ENCODE measurements at places on chromosomes 1 and 21.

GRCh38 chr1:85088408-85088784 lies 40.1 kb upstream of the MCOLN3 start:
- no peak for DNase-seq

DNA sequence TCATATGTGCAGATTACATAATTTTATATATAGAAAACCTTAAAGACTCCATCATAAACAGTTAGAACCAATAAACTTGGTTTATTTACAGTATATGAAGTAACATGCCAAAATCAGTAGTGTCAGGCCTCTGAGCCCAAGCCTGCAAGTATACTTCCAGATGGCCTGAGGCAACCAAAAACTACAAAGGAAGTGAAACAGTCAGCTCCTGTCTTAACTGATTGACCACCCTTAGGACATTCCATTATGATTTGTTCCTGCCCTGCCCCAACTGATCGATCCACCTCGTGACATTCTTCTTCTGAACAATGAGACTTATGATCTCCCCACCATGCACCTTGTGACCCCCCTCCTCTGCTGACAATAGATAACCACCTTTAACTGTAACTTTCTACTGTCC lies 630.3 kb downstream of the AMY1C start:
- DNase-seq, result no peak

- peak; percentile 5 for DNase-seq
Observed at GRCh38 chr1:169546087-169546995, 39.9 kb downstream of the F5 start.

GRCh38 chr1:200873671-200874397 lies 1.1 kb downstream of the GPR25 start:
- DNase-seq, result no peak

DNA sequence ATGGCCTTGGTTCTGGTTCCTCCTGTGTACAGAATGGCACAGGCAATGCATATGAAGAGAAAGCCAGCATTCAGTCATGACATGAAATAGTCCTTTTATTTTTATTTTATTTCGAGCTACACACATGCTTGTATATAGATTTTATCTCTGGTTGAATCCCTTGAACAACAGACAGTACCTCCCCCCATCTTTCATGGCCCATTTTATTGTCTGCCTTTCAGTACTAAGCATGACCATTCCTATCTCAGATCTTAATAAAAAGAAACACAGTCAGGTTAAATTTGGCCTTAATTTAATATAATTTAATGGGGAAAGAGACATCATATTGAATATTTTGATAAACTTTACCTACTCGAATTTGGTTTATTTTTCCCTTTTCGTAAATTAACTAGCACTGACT lies 76.4 kb upstream of the VANGL1 start:
- DNase-seq, result no peak

DNA sequence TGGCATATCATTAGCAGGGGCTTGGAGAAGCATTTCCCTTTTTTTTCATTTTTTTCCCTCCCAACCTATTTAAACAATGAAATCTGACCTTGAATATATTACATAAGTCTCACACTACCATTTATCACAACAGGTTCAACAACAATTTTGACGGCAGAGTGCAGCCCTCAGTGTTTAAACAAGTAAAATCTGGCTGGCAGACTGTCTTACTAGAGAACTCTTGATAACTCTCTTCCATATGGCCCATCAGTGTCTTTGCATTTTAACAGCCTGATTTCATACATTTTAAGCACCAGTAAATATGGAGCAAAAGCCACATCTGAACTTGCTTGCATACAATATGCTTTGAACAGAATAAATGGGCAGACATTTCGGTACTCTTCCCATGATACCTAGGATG lies 213.0 kb downstream of the KCTD3 start:
- no peak for DNase-seq

- DNase-seq, result no peak
Observed at GRCh38 chr1:173395762-173396161, 81.4 kb upstream of the PRDX6 start.

All from NCI-H2029 treated with DMSO at 0.1 percent for 48 hours (cell line).